ENCODE measurements at places on chromosomes 11 and 22. TPM values are rescaled to one million over a fixed set of nuclear protein-coding genes. Genes with fewer than 3 reads are reported as not detected.

DNA sequence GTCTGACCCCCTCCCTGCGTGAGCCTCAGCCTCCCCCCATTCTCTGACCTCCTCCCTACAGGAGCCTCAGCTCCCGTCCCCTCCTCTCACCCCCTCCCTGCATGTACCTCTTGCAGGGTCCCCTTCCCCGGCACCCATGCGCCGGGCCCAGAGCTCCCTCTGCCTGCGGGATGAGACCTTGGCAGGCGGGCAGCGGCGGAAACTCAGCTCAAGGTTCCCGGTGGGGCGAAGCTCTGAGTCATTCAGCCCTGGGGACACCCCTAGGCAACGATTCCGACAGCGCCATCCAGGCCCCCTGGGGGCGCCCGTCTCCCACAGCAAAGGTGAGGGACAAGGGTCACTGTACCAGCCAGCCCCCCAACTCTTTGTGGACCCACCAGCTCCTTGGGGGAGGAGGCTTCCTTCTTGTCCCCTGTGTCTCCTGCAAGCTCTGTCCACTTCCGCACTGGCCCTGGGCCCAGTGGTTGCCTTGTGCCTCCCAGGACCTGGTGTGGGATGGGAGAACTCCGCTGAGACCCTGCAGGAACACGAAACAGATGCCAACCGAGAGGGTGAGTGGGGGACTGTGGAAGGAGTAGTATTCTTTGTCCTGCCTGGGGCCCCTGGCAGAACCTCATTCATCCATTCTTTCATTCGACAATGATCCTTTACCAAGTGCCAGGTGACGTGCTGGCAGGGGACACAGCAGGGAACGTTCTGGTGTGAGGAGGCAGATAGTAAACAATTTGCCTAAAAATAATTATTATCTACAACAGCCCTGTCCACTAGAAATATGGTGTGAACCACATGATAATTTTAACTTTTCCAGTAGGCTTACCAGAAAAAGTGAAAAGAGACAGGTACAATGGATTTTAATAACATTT, 3.7 kb upstream of the RPS6KA4 start:
- peak; percentile 73 for DNase-seq
- H3K27me3 ChIP-seq = no peaks in the 10 kb centered on the region
- peaks cover 59% of the 10 kb centered on the region for H3K4me1 ChIP-seq
- H3K36me3 ChIP-seq = peaks cover 2% of the 10 kb centered on the region

DNA sequence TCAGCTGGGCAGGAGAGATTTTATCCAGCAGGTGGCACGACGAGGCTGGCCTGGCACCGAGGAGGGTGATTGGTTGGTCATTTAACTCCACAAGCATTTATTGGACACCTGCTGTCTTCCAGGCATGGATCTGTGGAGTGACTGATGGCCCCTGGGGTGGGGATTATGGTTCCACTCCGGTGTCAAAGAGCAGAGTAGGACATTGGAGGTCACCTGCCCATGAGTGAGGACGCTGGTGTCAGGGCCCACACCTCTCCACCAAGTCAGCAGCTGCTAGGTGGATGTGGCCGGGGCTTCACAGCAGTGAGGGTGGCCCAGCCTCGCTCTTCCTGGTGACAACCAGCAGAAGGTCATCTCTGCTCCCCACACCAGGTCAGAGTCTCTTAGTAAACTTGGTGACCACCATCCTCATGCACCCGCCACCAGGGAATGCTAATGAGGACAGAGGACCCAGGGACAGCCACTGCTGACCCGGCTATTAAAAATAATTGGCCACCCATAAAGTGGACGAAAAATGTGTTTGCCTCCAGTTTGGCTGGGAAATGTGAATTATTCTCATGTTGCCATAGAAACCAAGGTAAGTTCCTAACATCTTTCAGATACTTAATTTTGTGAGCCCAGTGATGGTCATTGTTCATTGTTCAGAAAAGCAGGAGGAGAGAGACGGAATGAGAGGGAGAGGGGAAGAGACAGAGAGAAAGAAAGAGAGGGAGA, 428.7 kb downstream of the TBC1D22A start:
- peaks cover 4% of the 10 kb centered on the region for H3K4me1 ChIP-seq
- H3K4me3 ChIP-seq = no peak overlapping the region
- no peak for DNase-seq

DNA sequence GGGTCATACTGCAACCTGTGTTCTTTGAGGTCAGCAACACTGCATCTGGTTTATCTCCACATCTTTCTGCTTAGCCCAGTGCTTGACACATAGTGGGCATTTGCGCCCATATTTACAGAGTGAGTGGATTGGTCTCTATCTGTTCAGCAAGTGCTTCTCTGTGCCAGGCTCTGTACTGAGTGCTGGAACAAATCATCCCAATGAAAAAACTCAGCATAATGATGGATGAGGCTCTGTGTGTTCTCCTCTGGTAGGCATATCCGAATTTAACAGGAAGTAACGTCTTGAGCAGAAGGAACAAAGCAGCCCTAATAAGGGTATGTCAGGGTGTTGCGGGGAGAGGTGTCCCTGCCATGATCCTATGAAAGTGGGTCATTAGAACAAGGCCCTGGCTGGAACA, 46.0 kb downstream of the MCM5 start:
- no peak overlapping the region for H3K4me3 ChIP-seq
- H3K27ac ChIP-seq = no peak overlapping the region
- no peak for DNase-seq
- H3K4me1 ChIP-seq = peaks cover 4% of the 10 kb centered on the region
- peaks cover 9% of the 10 kb centered on the region for H3K36me3 ChIP-seq
- no peaks in the 10 kb centered on the region for H3K27me3 ChIP-seq

GRCh38 chr22:37354261-37354660, 72.0 kb downstream of the CYTH4 start:
- no peak overlapping the region for H3K4me3 ChIP-seq
- no peak for DNase-seq
- H3K4me1 ChIP-seq = no peaks in the 10 kb centered on the region
- H3K36me3 ChIP-seq = no peaks in the 10 kb centered on the region

- H3K27me3 ChIP-seq = no peaks in the 10 kb centered on the region
- no peak overlapping the region for H3K4me3 ChIP-seq
- H3K27ac ChIP-seq = no peak overlapping the region
- no peaks in the 10 kb centered on the region for H3K36me3 ChIP-seq
- no peaks in the 10 kb centered on the region for H3K4me1 ChIP-seq
- DNase-seq = no peak
These were observed 176.4 kb upstream of the PLET1 start for GRCh38 chr11:112437096-112437495.

DNA sequence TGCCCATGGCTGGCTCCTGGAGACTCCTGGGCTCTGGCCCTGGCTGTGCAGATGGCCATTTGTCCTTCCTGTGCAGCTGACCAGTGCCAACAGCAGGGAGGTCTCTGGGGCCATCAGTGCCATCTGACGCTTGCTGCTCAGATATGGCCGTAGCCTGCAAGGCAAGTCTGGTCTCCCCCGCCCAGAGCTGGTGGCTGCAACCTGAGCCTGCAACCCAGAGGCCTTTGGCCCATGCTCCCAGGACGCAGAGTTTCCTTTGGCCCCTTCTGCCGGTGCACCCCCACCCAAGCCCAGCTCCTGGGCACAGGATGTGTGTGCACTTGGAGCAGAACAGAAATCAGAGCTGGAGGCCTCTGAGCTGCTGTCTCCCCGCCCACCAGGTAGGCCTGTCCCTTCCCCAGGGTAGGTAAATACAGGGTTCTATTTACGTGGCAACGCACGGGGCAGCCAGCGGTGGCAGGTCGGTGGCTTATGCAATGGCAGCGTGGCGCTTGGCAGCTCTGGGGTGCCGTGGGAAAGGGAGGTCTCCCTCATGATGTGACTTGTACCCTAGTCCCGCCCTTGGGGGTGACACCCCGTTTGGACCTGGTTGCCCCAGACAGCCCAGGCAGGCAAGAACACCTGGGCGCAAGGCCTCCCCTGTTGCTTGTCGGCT, 21.0 kb upstream of the MYEOV start:
- no peak for DNase-seq
- H3K27me3 ChIP-seq = peaks cover 3% of the 10 kb centered on the region
- no peak overlapping the region for H3K4me3 ChIP-seq
- no peak overlapping the region for H3K27ac ChIP-seq

- H3K27me3 ChIP-seq = no peaks in the 10 kb centered on the region
- peak overlapping the region; percentile 77 for H3K27ac ChIP-seq
- peaks cover 48% of the 10 kb centered on the region for H3K4me1 ChIP-seq
- H3K4me3 ChIP-seq = no peak overlapping the region
- peaks cover 4% of the 10 kb centered on the region for H3K36me3 ChIP-seq
These were observed 115.2 kb upstream of the PITPNB start for GRCh38 chr22:28034145-28034759.

DNA sequence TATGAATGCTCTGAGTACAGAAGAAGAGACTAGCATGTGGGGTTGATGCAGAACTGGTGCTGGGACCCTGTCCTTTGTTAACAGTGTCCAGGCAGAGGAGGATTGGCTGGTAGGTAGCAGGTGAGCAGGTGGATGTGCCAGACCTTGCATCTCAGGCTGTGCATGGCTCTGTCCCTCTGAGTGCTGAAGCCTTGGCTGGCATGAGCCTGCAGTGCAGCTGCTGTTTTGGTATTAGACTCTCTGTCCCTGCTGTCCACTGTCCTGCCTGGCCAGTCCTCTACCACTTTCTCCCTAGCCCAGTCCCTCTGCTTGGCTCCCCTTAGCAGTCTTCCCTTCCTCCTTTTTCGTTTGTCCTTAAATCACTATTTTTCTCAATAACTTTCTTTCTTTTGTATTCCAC, 213.6 kb upstream of the ZBED5 start:
- H3K4me3 ChIP-seq = no peak overlapping the region
- DNase-seq = peak; percentile 62
- no peaks in the 10 kb centered on the region for H3K36me3 ChIP-seq
- H3K27ac ChIP-seq = no peak overlapping the region
- H3K4me1 ChIP-seq = peaks cover 49% of the 10 kb centered on the region

DNA sequence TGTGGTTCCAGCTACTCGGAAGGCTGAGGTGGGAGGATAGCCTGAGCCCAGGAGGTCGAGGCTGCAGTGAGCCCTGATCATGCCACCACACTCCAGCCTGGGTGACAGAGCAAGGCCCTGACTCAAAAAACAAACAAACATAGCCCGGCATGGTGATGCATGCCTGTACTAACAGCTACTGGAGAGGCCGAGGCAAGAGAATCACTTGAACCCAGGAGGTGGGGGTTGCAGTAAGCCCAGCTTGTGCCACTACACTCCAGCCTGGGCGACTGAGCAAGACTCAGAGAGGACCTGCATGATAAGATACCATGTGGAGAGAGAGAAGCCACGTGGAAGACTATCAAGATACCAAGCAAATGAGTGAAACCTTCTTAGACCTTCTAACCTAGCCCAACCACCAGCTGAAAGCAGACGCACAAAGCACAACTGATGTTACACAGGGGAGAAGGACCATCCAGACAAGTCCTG, 36.1 kb downstream of the AMBRA1 start:
- H3K27ac ChIP-seq = no peak overlapping the region
- no peaks in the 10 kb centered on the region for H3K36me3 ChIP-seq
- no peaks in the 10 kb centered on the region for H3K27me3 ChIP-seq
- DNase-seq = no peak
- H3K4me3 ChIP-seq = no peak overlapping the region

DNA sequence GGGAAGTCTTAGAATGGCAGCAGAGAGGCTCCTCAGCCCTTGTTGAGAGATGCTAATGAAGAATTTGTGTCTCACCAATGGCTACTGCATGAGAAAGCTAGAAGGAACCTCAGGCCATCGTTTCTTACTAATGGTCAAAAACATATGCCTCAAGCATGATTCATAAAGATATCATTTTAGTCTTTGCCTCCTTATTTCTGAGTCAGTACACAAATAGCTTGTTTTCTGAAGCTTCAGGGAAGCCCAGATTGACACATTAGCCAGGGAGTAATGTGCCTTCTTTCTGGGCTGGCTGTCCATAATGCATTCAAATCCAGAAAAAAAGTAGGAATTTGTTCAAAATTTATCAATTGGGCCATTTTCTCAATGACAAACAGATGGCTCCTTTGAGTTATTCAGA, 169.4 kb upstream of the ZBED5 start:
- H3K27me3 ChIP-seq = no peaks in the 10 kb centered on the region
- DNase-seq = peak; percentile 49
- peaks cover 2% of the 10 kb centered on the region for H3K4me1 ChIP-seq
- no peak overlapping the region for H3K4me3 ChIP-seq

DNA sequence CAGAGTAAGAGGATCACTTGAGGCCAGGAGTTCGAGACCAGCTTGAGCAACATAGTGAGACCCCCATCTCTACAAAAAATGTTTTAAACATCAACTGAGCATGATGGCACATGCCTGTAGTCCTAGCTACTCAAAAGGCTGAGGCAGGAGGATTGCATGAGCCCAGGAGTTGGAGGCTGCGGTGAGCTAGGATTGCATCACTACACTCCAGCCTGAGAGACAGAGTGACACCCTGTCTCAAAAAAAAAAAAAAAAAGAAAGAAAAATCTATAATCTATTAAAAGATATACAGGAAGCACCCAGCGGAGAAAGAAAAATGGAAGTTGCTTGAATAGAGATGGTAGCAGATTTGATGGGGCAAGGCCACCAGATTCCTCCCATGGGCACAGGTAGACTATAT, 61.8 kb downstream of the FAM83F start:
- no peak for DNase-seq
- H3K4me1 ChIP-seq = peaks cover 4% of the 10 kb centered on the region
- H3K36me3 ChIP-seq = no peaks in the 10 kb centered on the region
- H3K27me3 ChIP-seq = no peaks in the 10 kb centered on the region

DNA sequence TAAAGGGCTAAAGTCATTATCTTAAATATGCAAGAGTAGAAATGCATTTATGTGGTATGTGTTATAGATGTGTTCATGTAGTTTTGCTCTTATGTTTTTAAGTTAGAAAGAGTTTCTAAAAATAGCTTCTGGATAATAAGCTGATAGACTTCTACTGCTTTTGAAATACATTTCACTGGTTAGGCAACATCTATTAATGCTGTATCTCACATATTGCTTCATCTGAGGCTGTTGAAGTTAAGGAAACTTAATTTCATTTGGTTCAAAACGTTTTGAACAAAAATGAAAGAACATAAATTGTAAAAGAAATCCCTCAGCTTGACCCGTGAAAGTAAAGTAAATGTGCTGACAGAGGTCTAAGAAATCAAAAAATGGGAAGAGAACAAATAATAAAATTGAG, 164.0 kb upstream of the CTSC start:
- H3K27me3 ChIP-seq = no peaks in the 10 kb centered on the region
- H3K4me1 ChIP-seq = no peaks in the 10 kb centered on the region
- H3K27ac ChIP-seq = no peak overlapping the region
- H3K4me3 ChIP-seq = no peak overlapping the region
- H3K36me3 ChIP-seq = no peaks in the 10 kb centered on the region

GRCh38 chr22:31282748-31283468, 9.4 kb downstream of the PIK3IP1 start:
- no peak for DNase-seq
- peaks cover 14% of the 10 kb centered on the region for H3K4me1 ChIP-seq
- no peak overlapping the region for H3K4me3 ChIP-seq
- no peak overlapping the region for H3K27ac ChIP-seq

DNA sequence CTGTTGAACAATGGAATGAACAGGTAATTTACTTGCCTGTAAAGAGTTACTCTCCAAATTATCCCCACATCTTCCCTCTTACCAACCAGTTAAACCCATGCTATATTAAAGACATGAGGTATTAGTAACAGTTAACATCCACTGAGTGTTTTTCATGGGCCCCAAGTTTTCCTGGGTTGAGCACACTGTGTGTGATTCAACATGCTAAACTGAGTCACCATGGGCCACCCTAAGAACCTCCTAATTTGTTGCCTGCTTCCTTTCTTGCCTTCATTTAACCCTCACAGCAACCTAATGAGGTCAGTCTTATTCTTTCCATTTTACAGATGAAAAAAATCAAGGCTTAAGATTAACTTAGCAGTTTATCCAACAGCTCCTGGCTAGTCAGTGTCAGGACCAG, 51.0 kb downstream of the GALNT18 start:
- H3K4me1 ChIP-seq = peaks cover 18% of the 10 kb centered on the region
- H3K4me3 ChIP-seq = no peak overlapping the region
- H3K27ac ChIP-seq = peak overlapping the region; percentile 84
- no peaks in the 10 kb centered on the region for H3K27me3 ChIP-seq
- H3K36me3 ChIP-seq = no peaks in the 10 kb centered on the region
- no peak for DNase-seq

The C11orf65 gene
- total RNA-seq = 0.66 TPM

The WEE1 gene
- 25.4 TPM for total RNA-seq

The XKR3 gene
- total RNA-seq = not detected

The TMEM134 gene
- total RNA-seq = 16.1 TPM

Data from muscle of leg (tissue), 16 donors.